ENCODE measurements at places on chromosomes 4 and X.
A peak's percentile ranks its signal among the peaks of the same experiment; 100 is the strongest.

- DNase-seq = no peak
Observed at GRCh38 chr4:184885602-184886001, 59.8 kb upstream of the ACSL1 start.

GRCh38 chrX:8345473-8345872 is 119.2 kb upstream of the VCX3B start:
- peak; percentile 65 for DNase-seq

GRCh38 chr4:99816545-99817308 is at the start of gene DAPP1:
Gene DAPP1 (plus strand): TSS chr4:99816827. CDS start chr4:99816914, 87 bp downstream.
- no peak for DNase-seq

DNA sequence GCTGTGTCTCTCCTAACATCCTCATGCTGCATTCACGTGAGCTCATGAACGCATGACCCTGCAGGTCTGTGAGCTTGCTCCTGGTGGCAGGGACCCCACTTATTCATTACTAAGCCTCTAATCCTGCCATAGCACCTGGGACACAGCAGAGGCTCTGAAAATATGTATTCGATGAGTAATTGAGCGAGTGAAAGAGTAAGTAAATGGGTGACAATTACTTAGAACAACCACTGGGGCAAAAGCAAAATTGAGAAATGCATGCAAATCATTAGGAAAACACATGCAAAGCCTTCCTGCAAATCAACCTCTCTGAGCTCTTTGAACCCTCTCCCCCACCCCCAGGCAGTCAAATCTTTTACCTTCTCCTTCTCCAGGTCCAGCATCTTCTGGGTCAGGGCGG is 23.6 kb upstream of the C4orf50 start:
- no peak for DNase-seq

- no peak for DNase-seq
Observed at GRCh38 chr4:163070023-163070422, 96.7 kb downstream of the NAF1 start.

GRCh38 chrX:142036116-142036515 is 132.4 kb downstream of the MAGEC1 start:
- DNase-seq = no peak

DNA sequence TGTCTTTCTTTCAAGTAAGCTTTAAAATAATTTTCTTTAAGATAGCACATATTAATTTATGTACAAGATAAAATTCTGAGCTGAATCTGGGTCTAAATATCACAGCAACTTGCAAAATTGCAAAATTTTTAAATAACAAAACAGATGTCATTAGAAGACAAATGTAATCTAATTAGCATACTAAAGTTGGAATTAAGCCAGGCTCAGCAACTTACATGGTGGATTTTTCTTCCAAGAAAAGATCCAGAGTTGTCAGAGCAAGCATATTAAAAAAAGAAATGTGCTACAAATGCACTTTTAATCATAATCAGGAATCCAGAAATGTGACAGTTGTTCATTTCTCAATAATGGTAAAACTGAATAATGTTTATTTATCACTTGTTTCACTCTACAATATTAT is 906.9 kb upstream of the INTU start:
- DNase-seq = no peak

DNA sequence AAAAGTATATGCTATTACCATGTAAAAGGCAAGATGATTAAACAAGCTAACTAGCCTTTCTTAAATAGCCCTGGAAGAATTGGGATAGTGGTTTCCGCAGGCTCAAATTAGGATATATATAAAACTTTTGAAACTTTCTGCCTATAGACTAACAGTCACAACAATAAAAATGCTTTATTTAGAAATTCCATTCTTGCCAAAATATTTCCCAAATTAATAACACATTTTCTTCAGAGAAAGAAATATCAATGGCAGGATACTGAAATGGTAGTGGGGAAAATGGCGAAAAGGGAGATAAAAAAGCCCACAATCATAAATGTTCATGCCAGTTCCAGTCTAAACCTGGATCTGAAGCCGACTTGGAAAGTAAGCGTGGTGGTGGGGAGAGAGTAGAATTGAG is 56.0 kb downstream of the MAD2L1 start:
- DNase-seq = no peak

DNA sequence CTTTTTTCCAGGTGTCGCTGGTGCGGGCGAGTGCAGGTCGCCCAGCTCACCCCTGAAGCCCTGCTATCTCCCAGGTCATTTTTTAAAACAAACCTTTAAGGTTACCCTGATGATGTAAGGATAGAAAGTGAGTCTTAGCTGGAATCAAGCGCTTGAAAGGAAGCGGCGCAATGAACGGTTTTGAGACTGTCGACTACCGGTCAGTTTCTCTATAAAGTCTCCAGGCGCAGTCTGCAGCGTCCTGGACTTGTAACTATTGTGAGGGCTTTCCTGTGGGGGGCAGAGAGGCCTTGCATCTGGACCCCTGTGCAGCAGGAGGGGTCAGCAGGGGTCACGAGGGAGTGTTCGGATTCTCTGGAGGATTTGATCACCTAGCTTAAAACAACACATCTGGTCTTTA is 1.6 kb downstream of the KIT start:
- DNase-seq = peak; percentile 2

GRCh38 chr4:1012034-1012739 is 761 bp downstream of the FGFRL1 start:
- peak; percentile 75 for DNase-seq

- peak; percentile 36 for DNase-seq
Observed at GRCh38 chr4:7770224-7771050, 169.2 kb downstream of the AFAP1 start.

DNA sequence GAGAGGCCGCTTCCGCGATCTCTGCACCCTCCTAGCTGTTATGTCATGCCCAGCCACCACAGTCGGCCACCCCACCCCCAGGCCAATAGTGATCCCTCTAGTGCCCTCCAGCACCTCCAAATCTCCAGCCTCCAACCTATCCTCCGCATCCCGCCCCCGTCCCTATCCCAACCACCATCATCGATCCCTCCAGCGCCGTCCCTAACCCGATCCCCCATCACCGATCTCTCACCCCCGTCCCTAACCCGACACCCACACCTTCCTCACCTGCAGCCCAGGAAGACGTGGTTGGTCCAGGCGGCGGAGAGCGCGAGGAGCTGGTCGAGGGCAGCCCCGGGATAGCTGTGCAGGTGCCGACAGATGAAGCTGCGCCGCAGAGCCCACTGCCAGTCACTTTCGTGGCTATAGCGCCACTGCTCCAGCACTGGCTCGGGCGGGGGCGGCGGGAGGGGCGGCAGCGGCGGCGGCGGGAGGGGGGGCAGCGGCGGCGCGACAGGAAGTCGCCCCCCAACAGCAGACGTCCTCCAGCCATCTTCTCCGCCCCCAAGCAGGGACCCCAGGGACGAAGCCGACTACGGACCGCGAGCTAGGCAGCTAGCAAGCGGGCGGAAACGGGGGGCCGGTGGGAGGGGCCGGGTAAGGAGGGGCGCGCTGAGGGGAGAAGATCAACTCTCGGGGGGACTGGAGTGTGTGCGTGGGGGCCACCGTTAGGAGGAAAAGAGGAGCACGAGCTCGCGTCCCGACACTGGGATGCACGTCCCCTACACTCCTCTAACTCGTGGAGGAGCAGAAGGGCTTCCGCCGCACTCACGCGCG is 552 bp downstream of the NKRF start:
- DNase-seq = peak; percentile 54

GRCh38 chrX:13791559-13791958 is 25.3 kb downstream of the GPM6B start:
- DNase-seq = no peak

All from SW480 (cell line).